ENCODE measurements at places on chromosomes 5 and 9.

DNA sequence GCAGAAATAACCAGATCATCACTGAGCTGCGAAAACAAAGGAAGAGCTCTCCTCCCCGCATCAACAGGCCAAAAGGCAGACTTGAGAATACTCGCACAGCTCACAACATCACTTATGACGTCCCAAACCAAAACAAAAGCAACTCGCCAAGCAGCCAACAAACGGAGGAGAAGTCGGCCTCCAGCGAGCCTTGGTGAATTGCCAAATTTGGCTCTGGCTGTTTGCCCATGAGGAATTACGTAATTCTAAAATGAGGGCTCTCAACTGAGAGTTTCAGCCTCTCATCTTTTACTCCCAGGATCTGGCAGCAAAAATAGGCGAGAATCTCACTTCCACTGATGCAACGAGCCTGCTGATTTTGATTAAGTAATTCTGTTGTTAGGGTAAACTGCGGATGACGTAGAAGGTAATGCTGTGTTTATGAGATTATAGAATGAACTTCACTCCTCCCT lies 51.7 kb upstream of the SEMA6A start:
- DNase-seq: no peak

DNA sequence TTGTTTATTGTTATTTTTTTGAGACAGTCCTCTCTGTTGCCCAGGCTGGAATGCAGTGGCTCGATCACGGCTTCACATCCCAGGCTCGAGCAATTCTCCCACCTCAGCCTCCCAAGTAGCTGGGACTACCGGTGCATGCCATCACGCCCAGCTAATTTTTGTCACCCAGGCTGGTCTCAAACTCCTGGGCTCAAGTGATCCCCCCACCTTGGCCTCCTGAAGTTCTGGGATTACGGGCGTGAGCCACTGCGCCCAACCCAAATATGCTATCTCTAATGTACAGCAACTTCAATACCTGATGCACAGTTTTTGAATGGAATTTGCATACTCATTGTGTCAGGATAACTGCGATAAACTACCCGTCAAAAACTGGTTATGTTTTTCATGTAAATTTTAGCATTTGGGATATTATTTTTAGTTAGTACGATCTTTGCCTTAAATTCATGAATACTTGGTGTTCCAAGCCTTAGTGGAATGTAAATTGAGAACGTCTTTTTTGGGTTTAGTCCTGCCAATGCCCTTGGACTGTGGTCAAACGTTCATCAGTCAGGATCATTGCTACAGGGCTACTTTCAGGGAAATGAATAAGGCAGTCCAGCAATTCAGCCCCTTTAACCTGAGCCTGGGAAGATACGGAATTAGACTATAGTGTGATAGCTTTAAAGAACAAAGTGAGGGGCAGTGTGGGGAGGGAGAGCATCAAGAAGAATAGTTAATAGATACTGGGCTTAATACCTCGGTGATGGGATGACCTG lies 4.4 kb downstream of the UGCG start:
- no peak for DNase-seq

DNA sequence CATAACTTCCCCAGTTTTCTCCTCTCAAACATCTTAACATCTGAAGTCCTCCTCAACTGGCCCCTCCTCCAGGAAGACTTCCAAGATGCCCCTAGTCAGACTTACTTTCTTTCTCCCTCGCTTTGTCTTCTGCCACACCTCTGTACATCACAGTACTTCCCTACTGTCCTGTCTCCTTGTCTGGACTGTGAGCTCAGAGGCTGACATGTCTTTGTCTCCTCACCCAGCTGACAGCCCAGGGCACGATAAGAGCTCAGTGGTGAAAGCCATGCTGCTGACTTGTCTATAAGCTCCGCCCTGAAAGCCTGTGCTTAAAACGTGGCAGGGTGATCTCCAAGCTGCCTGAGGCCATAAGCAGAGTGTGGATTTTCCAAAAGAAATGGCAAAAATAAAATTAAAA lies 33.0 kb upstream of the SLC25A51 start:
- DNase-seq: no peak

GRCh38 chr5:176833286-176833685 lies 22.9 kb downstream of the UNC5A start:
- DNase-seq: no peak

GRCh38 chr5:76709762-76710161 lies 6.2 kb upstream of the F2R start:
- DNase-seq: no peak

- no peak for DNase-seq
Measured at GRCh38 chr5:94577466-94578245, 40.7 kb downstream of the KIAA0825 start.

GRCh38 chr5:99379187-99379586 lies 450.4 kb upstream of the CHD1 start:
- DNase-seq: no peak

DNA sequence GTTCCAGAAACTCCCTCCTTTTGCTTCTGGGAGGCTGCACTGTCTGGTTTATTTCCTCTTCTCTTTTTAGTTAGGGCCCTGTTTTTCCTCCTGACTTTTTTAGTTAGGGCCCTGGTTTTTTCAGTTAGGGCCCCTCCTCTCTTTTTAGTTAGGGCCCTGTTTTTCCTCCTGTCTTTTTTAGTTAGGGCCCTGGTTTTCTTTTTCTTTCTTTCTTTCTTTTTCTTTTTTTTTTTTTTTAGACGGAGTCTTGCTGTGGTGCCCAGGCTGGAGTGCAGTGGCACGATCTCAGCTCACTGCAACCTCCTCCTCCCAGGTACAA lies 15.1 kb downstream of the GSN start:
- DNase-seq: no peak

DNA sequence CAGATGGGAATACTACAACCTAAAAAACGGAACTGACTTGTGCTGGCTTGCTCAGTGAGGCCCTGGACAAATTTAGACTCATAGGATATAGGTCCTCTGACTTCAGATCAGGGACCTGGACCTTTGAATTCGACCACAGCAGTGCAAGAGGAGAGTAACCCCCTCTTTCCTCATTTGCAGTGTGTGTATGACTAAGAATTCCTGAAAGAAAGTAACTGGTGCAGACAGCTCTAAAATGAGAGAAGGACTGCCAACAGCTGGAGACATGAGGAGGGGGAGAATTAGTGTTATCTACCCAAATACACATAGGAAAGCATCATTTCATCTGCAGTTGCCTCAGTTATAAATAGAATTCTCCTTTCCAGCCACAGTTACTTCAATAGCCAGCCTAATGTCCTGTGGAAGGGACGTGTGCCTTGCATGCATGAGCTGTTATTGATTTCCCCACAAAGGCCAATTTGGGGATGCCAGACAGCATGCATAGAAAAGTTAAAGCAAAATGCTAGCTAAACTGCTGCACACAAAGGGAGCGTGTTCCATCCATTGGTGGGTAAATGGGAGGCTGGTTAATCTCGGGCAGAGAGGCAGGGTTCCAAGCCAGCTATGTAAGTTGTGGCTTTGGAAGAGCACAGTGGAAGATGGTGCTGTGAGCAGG lies 442.7 kb downstream of the CDK5RAP2 start:
- no peak for DNase-seq

DNA sequence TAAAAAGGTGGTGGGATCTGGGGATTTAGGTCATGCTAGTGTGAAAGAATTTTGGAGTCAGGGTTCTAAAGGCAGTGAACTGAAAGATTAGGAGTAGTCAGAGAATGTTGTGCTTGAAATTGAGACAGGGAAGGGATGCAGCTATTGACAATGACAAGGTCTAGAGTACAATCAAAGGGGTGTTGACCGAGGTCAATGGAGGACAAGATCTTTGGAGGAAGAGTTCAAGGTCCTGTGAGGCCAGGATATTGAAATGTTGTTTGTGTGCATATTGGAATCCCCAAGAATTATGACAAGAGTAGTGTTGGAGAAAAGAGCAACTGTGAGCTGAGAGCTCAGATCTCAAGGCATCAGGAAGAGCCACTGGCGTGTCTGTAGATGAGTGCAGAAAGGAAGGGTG lies 116.9 kb downstream of the RASGRF2 start:
- DNase-seq: no peak

DNA sequence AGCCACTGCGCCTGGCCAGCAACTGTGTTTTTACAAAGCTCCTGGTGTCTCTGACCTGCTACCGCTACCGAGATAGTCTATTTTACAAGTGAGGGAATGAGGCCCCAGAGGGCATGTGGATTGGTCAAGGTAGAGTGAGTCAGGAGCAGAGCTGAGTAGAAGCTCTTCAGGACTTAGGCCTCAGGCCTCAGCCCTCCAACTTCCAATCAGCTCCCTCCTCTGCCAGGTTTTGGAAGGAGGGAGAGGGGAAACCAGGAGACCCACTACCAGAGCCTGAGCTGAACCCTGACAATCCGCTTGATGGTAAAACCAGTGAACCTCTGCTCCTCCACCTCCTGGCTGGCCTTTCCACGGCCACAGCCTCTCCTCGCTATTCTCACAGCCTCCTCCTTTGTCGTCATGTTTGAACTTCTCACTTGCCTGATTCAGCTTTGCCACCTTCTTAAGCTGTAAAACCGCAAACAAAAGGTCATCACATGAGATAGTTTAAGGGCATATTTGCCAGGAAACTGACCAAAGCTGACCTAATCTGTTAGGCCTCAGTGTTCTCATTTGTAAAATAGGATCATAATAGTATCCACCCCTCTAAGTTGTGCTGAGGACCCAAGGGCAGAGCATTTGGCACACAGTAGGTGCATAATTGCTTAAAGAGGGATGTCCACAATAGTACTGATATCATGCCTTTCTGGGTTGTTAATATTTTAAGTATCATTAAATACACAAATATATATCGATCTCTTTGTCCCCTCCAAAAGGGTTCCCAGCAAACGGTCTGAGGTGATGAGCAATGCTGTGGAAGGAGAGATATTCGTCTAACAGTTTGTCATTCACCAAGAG lies 1.7 kb downstream of the TRAF1 start:
- DNase-seq: peak; percentile 32

DNA sequence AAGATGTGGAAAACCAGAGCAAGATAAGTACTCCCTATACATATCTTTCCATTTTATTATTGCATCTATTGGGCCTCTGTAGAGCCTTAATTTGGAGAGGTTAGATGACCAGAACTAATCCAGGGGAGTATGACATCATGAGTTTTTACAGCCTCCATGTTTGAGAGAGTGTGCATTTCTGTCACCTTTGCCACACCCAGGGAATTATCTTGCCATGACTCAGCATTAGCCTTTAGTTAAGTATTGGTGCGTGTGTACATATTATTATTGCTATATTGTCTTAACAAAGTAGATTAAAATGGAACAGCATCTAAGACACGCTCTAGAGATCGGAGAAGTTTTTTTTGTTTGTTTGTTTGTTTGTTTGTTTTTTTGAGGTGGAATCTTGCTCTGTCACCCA lies 27.6 kb downstream of the DIMT1 start:
- DNase-seq: no peak

- no peak for DNase-seq
Measured at GRCh38 chr5:102561894-102562760, 63.3 kb upstream of the SLCO6A1 start.

- DNase-seq: no peak
Measured at GRCh38 chr5:132816554-132816953, 3.5 kb downstream of the SOWAHA start.

DNA sequence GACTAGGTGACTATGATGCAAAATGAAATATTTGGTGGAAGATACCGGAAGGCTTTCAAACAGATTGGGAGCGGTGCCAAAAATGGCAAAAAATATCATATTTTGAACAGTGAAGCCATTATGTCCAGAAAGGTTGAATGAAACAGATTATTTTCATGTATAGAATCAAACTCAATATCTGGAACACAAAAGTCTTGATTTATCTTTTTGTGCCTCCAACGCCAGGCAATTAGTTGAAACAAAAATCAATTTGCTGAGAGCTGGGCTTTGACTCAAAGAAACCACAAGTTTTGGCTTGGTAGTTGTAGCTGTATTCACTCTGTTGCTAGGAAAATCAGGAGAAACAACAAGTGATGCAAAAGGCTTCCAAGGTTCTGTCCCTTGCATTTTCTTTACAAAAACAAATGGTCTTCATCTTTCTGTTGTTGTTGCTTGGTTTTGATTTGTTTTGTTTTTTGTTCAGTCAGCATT lies 421.7 kb upstream of the TYRP1 start:
- no peak for DNase-seq

GRCh38 chr5:107450531-107450930 lies 220.2 kb downstream of the EFNA5 start:
- no peak for DNase-seq

DNA sequence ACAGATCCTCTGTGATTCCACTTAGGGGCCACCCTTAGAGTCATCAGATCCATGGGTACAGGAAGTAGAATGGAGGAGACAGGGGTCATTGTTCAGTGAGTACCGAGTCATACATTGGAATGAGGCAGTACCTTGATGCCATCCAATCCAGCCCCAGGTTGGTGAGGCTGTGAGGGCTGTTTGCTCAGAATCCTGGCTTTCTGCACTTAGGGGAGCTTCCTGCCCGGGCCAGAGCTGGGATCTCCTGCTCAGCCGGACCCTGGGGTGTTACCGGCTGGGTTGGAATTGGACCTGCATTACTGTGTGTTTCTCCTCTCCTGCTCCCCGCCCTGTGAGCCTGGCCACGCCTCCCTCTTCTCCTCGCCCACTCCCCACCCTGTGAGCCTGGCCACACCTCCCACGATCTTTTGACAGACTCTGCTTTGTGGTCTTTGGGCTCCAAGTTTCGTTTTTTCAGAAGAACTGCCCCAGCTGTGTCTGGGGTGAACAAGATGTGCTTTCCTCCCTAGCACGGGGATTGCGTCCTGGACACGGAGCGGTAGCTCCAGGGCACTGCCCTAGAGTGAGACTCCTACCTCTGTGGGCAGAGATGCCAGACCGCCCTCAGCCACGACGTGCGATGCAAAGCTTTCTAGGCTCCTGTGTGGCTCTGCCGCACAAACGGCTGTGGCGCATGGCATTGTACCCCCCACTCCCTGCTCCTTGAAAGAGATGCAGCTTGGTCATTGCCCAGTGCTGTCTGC lies 15.4 kb downstream of the TRAF2 start:
- DNase-seq: peak; percentile 41

DNA sequence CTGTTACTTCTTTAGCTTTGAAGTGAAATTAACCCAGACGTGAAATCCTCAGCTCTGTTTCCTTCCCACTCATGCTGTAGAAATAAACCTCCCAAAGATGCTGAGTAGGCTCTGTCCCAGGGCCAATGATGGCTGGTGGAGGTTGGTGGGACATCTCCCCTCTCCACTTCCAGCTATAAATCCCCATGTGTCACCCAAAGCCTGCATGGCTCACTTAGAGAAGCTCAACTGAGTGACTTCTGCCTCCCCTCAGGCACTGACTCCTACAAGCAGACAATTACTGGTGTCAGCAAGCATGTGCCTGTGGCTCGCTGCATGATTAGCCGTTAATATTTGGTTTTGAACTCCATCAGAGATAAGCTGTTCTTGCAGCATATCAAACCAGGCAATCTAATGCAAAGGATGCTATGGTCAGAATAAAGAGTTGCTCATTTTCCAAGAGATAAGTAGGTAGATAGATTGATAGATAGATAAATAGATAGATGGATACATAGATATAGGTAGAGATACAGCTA lies 569.5 kb upstream of the WWC1 start:
- no peak for DNase-seq

- no peak for DNase-seq
Measured at GRCh38 chr5:171953860-171954701, 52.4 kb downstream of the FBXW11 start.

GRCh38 chr5:153744751-153745150 lies 254.3 kb downstream of the GRIA1 start:
- no peak for DNase-seq

All from activated gamma-delta T cell treated with Interleukin-2 at 50 U/mL for 16 hours (primary cell).